ENCODE measurements at places on chromosomes 5 and 9. TPM values are rescaled to one million over a fixed set of nuclear protein-coding genes. Genes with fewer than 3 reads are reported as not detected.

- DNase-seq, result peak; percentile 70
Observed at GRCh38 chr5:122723606-122724352, 51.1 kb upstream of the SNX2 start.

GRCh38 chr5:80825786-80826460 is 134.2 kb upstream of the RASGRF2 start:
- DNase-seq, result no peak

GRCh38 chr9:113548221-113549041 is 84.9 kb downstream of the RGS3 start:
- peak; percentile 33 for DNase-seq

DNA sequence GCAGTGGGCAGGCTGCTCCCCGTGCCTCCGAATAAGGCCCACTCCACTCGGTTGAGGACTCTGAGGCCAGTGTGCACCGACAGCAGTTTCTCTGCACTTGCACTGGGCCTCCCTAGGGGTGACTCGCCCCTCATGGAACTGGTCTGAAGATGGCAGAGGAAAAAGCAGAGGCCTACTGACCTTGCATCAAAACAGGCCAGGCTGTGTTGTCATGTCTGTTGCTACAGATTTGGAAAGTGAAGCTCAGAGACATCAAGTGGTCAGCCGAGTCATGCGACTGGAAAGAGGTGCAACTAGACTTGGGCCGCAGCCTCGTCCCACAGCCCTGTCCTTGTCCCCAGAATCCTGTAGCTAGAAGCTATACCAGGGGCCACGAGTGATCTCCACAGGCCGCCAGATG is 78.3 kb downstream of the DCP2 start:
- DNase-seq, result no peak

DNA sequence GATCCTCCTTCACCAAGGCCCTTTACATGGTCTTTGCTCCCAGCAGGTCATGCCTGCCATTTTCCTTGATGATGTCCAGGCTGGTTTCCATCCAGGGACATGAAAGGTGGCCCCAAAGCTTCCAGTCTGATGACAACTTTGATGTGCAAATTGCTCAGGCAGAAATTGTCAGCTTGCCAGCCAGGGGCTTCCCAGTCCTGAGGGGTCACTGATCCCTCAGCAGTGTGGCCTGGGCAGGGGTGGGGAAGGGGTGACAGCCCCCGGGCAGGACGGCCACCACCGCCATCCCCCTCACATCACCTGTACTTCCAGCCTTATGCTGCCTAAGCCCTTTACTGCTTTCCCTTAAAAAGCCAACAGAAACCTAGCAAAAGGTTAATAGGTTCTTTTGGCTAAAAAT is 96.3 kb downstream of the ANKRD33B start:
- DNase-seq, result no peak

Gene TAF11L14
- total RNA-seq, result not detected

Gene KCNV2
- total RNA-seq, result not detected

Measured in Daoy (cell line).